AG04450 (cell line): ENCODE measurements at places on chromosomes 4 and X. TPM values are rescaled to one million over a fixed set of nuclear protein-coding genes. Genes with fewer than 3 reads are reported as not detected.

GRCh38 chr4:138981930-138982390 is 33.6 kb upstream of the NOCT start:
- peak; percentile 13 for DNase-seq

CLTRN gene
- polyA plus RNA-seq: 0.26 and 0.29 TPM in 2 replicates

HSFX3 gene
- not detected in 2 replicates for polyA plus RNA-seq

DNA sequence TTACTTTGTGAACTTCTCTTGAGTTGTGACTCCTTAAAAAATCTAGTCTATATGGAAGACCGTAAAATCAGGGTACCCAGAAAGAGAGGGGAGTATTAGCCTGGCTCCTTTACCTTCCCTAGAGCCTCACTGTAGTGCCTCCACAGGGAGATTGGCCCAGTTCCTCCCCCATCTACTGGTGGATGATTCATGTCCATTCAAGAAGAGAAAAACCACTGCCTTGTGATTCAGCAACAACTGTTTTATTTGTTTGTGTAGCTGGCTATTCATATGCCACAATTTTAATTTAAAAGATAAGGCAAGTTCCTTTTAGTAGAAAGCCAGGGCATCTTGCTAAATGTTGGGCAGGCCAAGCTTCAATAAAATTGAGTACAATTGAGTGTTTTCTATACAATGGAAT is 221.8 kb upstream of the KCNIP4 start:
- no peak for DNase-seq

DNA sequence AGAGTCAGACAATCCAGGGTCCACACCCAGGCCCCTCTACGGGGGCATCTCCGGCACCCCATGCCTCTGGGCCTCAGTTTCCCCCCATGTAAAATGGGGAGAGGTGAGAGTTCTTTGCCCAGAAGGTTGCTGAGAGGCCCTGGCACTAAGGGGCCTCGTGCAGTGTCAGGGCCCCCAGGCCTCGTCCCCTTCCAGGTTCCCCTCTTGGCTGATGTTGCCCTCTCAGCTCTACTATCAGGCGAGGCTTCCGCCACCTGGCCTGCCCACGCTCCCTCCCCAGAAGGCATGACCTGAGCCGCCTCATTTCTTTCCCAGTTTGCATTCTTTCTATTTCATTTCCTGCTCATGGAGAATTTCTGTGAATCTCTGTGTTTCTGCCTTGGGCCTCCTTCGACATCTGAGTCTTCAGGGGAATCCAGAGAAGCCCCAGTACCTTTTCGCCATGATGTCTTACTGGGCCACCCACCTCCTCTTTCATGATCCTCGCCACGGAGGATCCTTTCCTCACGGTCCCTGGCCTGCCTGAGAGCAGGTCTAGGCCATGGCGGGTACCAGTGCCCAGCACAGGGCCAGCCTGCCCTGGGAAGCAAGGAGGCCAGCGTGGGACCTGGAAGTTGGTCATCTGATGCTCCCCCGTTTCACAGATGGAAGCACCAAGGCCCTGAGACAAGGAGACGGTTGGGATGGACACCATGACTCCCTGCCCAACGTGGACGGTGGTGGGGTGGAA is 21.9 kb upstream of the MRFAP1 start:
- DNase-seq: no peak

SSX4B gene
- polyA plus RNA-seq: not detected in 2 replicates

DNA sequence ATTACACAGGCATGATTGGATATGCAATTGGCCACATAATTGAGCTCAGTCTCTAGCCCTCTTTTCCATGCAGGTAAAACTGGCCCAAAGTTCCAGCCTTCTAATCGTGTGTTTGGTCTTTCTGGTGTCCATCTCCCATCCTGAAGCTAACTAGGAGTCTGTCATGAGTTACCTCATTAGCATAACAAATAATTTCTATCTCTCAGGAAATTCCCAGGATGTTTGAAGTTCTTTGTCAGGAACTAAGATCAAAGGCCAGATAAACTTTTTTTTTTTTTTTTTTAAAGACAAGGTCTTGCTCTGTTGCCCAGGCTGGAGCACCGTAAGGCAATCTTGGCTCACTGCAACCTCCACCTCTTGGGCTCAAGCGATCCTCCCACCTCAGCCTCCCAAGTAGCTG is 15.8 kb downstream of the ATXN3L start:
- DNase-seq: no peak

SPACA5 gene
- not detected in 2 replicates for polyA plus RNA-seq

GRCh38 chr4:118277243-118277642 is 75.6 kb downstream of the PRSS12 start:
- no peak for DNase-seq

DNA sequence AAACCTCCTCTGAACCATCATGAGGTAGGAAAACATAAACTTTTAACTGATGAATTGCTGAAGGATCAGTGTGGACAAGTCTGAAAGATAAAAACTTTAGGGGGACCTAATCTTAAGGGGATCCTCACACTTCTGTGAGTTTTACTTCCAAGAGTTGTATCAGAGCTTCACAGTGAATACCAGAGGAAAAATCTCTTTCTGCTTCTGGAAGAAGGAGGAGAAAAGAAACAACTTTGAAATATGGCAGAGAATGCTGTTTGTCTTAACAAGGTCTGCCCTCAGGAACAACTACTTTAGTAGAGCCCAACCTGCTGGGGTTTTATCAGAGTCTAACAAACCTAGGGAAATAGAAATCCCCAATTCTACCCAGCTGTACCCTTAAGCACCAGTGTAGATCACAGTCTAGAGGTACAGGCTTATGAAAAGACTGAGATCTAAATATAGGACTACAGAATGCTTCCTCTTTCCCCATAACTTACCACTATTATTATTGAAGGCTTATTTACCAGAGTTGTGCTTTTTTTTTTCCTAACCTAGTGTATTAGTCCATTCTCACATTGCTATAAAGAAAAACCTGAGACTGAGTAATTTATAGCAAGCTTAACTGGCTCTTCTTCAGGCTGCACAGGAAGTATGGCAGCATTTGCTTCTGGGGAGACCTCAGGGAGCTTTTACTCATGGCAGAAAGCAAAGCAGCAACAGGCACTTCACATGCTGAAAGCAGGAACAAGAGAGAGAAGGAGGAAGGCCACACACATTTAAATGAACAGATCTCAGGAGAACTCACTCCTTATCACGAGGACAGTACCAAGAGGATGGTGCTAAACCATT is 167.9 kb downstream of the CAMK2D start:
- DNase-seq: no peak

- DNase-seq: no peak
Measured at GRCh38 chr4:150974252-150974640, 40.8 kb downstream of the LRBA start.

GRPEL1 gene
- 34.5 and 39.4 TPM in 2 replicates for polyA plus RNA-seq

DNA sequence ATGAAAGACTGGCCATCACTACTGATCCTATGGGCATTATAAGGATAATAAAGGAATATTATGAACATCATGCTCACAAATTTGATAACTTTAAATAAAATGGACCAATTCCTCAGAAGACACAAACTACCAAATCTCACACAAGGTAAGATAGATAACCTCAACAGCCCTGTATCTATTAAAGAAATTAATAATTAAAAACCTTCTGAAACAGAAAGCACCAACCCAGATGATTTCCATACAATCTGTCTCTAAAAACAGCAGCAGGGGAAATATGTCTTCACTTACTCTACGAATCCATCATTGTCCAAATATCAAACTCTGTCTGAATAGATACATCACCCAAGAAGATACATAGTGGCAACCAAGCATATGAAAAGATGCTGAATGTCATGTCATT is 55.2 kb downstream of the LCORL start:
- DNase-seq: no peak

ARAP2 gene
- polyA plus RNA-seq: 0.11 TPM in 2 replicates

GRCh38 chrX:10243106-10243505 is 86.3 kb downstream of the CLCN4 start:
- DNase-seq: no peak
